Stimulated activated CD4-positive, alpha-beta T cell treated with anti-CD3 and anti-CD28 coated beads, Interleukin-1b, Interleukin-23, amount 100 ng/mL, for 24 hours (primary cell): ENCODE measurements at places on chromosomes 3 and 15.

- DNase-seq: no peak
These were observed 18.2 kb upstream of the ATP2B2 start for GRCh38 chr3:10523561-10523960.

- no peak for DNase-seq
These were observed 229.2 kb upstream of the GOLGA6L4 start for GRCh38 chr15:84006421-84006820.

GRCh38 chr3:100614941-100615340, 5.5 kb downstream of the ADGRG7 start:
- DNase-seq: no peak

DNA sequence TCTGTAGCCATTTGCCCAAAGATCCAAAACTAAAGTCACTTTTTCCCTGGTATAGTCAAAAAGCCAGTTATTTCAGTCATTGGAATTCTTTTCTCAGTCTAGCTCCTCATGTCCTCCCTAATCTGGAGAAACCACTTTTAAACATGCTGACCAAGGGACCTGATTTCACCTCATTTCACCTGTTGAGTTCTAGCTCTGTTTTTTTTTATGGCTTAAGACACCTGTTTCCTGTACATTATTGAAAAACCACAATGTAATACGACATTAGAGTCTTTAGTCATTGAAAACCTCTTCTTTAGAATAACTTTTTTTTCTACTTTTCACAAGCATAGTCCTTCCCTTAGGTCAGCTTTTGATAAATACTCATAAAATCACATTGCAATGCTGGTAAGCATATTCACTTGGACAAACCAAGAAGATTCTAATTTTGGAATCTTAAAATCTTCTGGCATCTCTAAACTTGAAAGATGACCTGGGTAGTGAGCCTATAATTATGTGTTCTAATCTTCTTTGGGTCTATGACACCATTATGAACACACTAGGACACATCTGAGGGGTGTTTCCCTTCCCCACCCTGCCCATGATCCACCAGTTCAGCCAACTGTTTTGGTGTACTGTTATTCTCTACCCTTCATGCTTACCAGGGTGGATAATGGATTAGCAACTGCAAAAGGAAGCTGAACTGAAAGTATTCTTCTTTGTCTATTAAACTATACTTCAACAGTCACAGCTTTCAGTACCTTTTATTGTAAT, 103.5 kb upstream of the FXR1 start:
- no peak for DNase-seq

DNA sequence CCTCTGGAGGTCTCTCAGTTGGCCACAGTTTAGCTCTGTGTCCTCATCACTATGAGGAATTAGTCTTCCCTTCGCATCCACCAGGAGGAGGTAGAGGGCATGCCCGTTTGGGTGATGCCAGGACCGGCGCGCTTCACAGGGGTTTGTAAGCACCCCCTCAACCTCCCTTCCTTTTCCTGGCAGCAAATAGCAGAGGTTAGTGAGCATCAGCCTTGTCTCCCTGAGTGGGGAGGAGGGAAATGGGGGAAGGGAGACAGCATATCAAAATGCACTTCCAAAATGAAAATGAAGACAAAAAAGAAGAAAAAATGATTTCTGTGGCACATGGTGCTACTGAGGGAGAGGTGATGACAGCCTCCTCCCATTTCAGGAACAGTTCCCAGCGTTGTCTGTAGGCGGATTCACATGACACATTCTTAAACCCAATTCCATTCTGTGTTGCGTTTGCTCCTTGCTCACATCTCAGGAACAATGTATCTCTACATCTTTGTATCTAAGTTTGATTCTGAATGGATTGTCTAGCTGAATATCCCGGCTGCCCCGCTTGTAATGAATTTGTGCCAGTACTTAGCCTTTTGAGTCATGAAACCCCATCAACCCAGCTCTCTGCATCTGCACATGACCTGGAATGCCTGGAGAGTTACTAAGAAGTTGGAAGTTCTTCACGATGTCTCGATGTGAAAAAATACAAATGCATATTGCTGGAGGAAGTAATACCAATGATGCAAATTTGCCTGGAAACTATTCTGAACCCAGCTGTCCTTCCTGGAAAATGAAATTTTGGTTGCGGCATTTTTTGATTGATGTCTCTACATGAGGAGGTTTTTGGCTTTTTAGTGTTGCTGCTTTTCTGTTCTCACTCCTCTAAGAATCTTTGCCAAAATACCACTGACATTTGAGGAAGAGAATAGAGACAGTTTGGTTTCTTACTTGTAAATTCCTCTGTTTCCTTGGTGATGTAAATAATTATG, 45.2 kb downstream of the TYRO3 start:
- DNase-seq: peak; percentile 15

- DNase-seq: no peak
These were observed 233.2 kb upstream of the TPM1 start for GRCh38 chr15:62809115-62809967.

DNA sequence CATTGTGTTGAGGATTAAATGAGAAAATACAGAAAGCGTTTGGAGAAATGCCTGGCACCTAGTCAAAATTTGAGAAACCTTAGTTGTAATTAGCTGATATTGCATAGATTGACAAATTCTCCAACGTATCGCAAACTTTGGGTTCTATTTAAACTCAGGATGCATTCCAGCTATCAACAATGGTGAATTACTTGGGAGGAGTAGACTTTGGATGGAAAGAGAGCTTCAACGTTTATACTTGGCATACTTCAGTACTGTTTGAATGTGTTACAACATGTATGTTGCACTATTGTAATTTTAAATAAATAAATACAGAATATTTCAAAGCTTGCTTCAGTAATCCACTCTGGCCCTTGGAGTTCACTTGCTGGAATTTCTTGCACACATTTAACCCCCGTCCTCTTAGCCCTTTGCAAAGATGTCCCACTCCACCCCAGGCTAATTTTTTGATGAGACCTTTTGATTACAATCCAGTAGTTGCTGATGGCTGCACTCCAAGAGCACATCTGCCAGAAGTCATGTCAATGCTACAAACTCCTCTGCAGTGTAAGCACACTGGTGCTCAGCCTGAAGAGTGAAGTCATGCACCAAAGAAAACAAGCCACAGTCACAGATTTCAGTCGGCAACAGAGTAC, 4.7 kb upstream of the DIS3L start:
- DNase-seq: no peak

DNA sequence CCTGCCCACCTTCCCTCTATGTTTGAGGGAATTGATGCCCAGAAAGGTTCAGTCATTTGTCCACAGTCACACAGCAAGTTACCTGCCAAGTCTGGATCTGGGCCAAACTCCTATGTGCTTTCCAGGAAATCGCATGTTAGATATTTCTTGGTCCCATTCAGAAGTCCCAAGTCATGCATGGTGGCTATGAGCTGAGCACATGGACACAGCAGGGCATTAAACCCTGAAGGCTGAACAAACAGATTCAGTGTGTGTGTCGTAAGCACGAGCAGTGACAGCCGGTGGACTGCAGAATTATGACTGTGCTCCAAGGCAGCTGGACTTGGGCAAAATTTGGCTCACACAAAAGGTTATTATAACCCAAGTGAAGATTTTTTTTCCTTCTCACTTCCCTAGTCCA, 11.4 kb upstream of the SLC6A6 start:
- DNase-seq: no peak

- DNase-seq: no peak
These were observed 30.6 kb downstream of the CMTM7 start for GRCh38 chr3:32421991-32422859.

GRCh38 chr3:123341871-123342630, 106.8 kb downstream of the ADCY5 start:
- DNase-seq: no peak

DNA sequence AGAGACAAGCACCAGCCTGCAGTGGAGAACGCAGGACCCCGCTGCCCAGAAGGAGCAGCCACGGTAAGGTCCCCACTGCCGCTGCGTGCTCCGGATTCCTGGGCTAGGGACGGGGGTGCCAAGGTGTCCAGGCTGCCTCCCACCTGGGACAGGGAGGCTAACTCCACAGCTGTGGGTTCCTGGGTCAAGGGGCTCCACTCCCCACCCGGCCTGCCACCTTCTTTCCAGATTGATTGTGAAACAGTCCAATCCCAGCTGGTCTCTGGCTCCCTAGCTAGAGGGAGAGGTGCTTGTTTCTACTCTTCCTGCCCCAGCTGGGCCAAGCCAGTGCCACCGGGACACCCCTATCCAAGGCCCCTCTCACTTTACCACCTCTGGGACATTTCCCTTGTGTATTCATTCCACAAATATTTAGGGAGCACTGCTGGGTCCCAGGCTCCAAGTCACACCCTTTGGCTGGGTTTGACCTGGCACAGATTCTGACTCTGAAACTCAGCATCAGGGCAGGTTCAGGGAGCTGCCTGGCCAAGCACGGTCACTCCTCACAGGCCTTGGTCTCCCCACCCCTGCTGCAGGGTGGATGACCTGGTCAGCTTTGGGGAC, 1.9 kb downstream of the PAK6 start:
- DNase-seq: no peak

DNA sequence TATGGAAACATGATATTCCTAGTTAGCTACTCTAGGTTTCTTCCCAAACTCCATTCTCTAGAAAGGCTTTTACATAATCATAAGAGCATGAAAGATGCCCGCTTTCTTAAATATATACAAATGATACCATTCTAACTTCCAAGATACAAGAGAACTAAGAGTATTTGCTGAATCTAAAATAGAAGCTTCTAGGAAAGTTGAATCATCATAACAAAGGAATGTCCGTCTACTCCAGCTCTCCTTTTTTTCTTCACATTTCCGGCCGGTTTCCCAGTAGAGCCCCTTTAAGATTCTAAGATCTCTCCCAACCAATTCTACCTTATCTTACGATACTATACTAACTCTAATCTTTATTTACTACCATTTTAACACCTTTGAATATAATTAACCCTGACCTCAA, 60.1 kb downstream of the RAD18 start:
- no peak for DNase-seq

- DNase-seq: no peak
These were observed 1.0 kb downstream of the EOMES start for GRCh38 chr3:27720899-27721716.

DNA sequence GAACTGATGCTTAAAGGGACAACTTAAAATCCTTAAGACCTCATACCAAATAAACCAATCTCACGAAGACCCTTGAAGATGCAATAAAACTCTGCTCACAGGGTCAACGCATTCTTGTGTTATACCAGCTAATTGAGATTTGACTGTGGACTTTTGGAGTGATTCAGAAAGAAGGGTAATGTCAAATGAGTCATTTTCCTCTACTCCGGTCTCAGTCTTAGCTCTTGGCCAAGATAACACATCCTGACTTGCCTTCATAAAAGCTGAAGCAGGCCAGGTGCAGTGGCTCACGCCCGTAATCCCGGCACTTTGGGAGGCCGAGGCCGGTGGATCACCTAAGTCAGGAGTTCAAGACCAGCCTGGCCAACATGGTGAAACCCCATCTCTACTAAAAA, 3.8 kb downstream of the PKM start:
- peak; percentile 17 for DNase-seq

- no peak for DNase-seq
These were observed 393.1 kb upstream of the ARRDC4 start for GRCh38 chr15:97567411-97567810.

DNA sequence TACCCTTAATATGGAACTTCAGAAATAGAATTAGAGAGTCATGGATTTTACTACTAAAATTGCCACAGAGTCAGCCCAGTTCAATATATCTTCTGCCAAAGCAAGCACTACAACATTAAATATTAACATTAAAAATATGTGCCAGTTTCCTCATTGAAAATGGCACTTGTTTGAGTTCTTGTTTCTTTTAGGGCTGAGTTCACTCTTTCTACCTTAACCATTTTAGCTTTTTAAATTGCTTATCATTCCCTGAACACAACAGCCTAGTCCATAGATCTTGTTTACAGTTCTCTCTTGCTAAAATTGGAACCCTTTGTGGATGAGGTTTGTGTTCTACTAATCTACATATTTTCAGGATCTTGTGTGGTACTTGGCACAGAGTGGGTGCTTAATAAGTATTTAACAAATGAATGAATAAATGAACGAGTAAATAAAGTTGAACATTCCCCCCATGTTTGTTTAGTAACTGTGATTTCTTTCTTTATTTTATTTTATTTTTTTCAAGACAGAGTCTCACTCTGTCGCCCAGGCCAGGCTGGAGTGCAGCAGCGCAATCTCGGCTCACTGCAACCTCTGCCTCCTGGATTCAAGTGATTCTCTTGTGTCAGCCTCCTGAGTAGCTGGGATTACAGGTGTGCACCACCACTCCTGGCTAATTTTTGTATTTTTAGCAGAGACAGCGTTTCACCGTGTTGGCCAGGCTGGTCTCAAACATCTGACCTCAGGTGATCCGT, 46.0 kb upstream of the SLC7A14 start:
- no peak for DNase-seq

- no peak for DNase-seq
These were observed 10.6 kb downstream of the IQSEC1 start for GRCh38 chr3:13062647-13063046.

DNA sequence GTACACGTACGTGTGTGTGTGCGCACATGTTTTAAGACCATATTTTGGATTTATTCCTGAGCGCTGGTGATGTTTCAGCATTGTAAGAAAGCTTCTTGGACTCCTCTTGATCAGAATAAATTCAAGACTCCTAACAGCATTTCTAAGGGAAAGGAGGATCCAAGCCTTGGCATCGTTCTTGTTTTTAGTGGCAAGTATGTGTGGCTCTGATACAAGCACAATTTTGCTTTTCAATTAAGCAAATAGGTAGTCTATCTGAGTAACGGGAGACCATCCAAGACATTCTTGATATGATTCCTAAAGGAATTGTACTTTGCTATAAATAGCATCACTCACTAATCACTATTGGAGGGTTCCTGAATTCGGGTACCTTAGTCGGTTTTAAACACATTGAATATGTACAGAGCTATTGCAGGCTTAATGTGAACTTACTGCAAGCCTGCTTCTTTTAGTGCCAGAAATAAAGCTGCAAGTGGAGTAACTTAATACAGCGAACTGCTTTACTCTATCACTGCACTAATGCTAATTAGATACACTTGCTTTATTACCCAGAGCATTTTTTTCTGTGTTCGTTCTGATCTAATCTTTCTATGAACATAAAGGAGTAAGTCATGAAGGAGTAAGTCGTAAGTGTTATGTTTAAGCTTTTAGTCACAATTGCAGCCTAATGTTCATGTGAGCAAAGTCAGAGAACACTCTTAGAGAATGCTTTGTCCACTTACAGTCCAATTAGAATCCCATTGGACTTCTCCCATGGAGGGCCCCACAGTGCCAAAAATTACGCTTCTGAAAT, 186.3 kb downstream of the MCTP2 start:
- no peak for DNase-seq

- no peak for DNase-seq
These were observed 901.5 kb upstream of the SEMA6D start for GRCh38 chr15:46815765-46816164.

- no peak for DNase-seq
These were observed 53.9 kb downstream of the MRPS25 start for GRCh38 chr3:15011174-15011573.
